ENCODE measurements at places on chromosomes 2 and 18. TPM values are rescaled to one million over a fixed set of nuclear protein-coding genes. Genes with fewer than 3 reads are reported as not detected.

- DNase-seq: no peak
Measured at GRCh38 chr2:1979569-1979968, 235.3 kb upstream of the PXDN start.

GRCh38 chr2:108199726-108200125, 40.0 kb upstream of the SULT1C3 start:
- DNase-seq: no peak

- peak; percentile 18 for DNase-seq
Measured at GRCh38 chr18:39799006-39799405, 2156.0 kb upstream of the PIK3C3 start.

GRCh38 chr2:226489775-226490541, 309.7 kb downstream of the IRS1 start:
- DNase-seq: no peak

- DNase-seq: no peak
Measured at GRCh38 chr2:16103614-16104314, 163.4 kb downstream of the MYCN start.

DNA sequence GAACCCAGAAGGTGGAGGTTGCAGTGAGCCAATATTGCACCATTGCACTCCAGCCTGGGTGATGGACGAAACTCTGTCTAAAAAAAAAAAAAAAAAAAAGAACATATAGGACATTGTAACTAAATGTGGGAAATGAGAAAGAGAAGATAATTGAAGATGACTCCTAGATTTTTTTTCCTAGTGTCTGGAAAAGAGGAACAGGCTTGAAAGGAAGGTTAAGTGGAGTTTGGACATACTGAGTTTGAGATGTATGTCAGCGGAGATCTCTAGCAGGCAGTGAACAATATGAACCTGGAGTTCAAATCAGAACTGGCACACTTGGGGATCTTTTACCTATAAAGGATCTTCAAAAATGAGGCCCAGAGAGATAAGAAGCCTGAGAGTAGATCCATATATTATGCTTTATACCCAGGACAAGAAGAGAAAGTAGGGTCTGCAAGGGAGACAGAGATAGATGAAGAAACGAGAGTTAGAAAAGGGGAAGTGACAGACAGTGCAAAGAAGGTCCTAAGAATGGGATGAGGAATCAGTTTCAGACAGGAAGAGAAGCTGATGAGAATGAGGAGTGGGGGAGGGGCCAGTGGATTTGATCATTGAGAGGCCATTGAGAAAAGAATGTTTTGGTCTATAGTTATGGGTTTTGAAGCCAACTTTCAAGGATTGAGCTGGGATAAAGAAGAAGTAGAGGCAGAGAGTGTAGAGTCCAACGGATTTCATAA, 46.9 kb upstream of the CD28 start:
- no peak for DNase-seq

GRCh38 chr18:7105268-7105667, 12.3 kb downstream of the LAMA1 start:
- no peak for DNase-seq

DNA sequence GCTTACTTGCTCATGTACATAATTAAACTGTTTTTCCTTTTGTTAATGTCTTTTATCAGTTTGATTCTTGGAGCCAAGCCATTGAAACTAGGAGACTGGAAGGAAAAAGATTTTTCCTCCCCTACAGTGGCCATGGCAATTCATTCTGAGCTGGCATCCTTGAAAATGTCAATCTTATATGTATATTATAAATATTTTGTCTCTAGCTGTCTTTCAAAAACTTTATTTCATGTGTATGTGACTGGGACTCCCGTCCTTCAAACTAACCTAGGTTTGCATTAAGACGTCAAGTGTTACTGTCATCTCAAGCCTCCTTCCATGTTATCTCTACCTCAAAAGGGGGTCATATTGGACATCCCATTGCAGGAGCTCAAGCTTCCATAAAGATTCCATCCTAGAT, 280.4 kb downstream of the HRH4 start:
- DNase-seq: no peak

- no peak for DNase-seq
Measured at GRCh38 chr18:51753365-51754057, 556.0 kb upstream of the MEX3C start.

- peak; percentile 12 for DNase-seq
Measured at GRCh38 chr18:31302991-31303390, 15.0 kb upstream of the DSG1 start.

GRCh38 chr2:84925336-84925723, 19.9 kb downstream of the TMSB10 start:
- no peak for DNase-seq

DNA sequence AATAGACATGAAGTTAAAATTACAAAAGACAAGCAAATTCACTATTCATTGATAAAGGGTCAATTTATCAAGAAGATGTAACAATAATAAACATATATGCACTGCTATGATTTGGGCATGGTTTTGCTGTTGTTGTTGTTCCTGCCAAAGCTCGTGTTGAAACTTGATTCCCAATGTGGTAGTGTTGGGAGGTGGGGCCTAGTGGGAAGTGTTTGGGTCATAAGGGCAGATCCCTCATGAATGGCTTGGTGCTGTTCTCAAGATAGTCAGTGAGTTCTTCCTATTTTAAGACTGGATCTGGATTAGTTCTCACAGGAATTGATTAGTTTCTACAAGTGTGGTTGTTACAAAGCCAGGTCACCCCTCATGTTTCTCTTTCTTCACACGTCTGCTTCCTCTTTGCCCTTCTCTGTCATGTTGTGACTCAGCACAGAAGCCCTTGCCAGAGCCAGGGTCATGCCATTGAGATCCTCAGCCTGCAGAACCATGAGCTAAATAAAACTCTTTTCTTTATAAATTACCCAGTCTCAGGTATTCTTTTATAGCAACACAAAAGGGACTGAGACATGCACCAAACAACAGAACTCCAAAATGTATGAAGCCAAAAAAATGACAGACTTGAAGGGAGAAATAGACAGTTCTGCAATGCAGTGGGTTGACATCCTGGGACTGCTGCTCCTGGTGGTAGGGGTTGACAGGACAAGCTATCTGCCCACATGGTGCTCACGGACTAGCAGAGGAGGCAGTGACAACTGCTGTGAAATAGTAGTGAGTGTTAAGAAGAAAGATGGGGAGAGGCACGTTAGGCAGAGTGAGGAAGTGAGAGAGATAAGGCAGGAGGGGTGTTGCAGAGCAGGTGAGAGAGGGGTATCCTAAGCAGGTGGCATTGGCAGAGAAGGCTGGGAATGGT, 18.6 kb upstream of the SKA1 start:
- no peak for DNase-seq

DNA sequence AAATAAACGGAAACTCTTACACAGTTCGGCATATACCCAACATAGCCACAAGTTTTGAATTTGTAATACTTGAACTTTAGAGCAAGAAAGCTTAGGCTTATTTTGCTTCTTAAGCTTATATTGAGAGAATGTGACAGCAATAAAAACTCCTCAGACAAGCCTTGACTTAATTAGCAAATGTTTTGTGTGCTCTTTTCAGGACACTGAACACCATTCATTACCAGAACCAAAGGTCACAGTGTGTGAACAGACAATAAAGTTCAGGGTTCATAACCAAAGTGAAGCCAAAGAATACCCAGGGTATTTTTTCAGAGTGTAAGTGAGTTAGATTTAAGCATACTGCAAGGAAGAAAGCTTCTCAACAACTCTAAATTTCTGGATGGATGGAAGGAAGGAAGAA, 605.8 kb downstream of the METTL4 start:
- no peak for DNase-seq

DNA sequence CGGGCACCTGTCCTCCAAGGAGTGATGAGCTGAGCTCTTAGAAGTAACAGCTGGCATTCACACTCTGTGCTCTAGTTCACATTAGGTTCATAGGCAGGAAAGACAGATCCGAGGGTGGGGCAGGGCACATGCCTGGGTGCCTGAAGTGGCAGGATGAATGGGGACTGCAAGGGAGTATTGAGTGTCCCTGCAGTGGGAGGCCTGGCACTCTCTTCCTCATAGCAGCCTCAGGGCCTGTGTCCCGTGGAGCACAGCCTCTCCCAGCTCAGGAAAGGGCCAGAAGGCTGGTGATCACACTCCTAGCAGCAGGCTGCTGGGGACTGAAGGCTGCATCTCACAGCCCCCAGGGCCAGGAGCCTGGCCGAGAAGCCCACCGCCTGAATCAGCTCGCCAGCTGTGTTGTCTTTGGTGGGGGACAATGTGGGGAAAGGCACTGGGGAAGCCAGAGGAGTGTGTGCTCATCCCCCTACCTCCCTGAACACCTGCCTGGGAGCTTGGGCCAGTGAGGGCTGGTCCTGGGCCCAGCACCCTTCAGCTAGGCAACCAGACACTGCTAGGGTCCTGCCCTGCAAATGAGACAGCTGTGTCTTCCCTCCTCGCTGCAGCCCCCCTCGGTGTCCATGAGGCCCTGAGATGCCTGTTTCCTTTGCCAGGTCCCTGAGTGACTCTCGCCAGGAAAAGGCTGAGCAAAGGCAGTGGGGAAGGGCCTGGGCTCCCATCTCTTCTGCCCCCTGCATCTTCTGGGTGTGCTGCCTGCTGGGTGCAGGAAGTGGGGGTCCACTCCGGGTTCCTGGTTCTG, 48.2 kb upstream of the HS6ST1 start:
- DNase-seq: no peak

- no peak for DNase-seq
Measured at GRCh38 chr18:4236940-4237663, 218.0 kb downstream of the DLGAP1 start.

- DNase-seq: no peak
Measured at GRCh38 chr2:226581004-226581403, 218.6 kb downstream of the IRS1 start.

DNA sequence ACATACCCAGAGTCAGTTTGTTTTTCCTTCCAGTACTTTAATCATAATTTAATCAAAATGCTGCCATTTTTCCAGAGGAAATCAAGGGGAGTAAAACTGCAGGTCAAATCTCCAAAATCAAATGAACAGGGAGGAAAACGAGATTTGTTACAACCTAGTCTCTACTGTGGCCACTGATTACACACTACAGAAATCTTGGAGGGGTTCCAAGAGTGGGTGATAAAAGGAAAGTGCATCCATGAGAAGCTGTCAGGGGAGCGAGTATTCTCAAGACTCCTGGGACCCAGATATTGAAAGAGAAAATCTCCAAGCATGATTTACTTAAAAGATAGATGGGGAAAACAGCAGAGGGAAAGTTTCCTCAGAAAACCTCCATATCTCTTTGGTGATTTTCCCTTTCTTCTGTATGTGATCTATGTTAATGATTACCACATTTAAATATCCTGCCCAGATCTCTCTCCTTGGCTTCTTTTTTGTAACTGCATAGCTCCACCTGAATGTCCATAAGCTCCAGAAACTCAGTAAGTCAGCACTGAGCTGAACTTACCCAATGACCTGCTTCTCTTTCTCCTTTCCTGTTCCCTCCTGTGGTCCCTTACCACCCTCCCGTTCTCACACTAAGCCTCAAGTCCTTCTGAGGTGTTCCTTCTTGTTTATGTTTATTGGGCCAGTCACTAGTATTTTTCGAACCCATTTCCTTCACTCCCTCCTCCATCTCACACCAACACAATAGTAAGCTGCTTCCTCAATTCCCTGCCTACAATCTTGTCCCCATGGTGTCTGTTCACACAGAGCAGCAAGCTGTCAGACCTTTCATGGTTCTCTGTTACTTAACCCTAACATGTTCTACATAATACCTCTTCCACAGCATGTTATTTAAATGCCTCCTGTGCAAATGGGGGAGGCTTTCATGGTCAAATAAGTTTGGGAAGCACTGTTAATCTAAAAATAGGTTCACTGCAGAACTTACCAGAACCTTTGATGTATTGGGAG, 73.9 kb upstream of the TWSG1 start:
- no peak for DNase-seq

- DNase-seq: no peak
Measured at GRCh38 chr2:155033652-155034051, 335.2 kb downstream of the KCNJ3 start.

DNA sequence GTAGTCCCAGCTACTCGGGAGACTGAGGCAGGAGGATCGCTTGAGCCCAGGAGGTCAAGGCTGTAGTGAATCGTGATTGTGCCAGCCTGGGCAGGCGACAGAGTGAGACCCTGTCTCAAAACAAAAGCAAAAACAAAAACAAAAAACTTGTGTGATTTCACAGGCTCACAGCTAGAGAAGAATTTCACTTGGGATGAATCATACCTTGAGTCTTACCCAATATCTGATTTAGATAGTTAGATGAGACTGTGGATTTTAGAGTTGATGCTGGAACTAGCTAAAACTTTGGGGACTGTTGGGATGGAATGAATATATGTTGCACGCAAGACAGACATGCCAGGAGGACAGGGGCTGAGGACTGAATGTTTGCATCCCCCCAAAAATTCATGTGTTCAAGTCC, 4.4 kb downstream of the ANKRD29 start:
- DNase-seq: no peak

SOCS6 gene
- total RNA-seq: 28.7 TPM

RTP5 gene
- total RNA-seq: not detected

LRRTM4 gene
- not detected for total RNA-seq

GPR39 gene
- total RNA-seq: not detected

TTC27 gene
- 17.3 TPM for total RNA-seq

All from dermis microvascular lymphatic vessel endothelial cell (primary cell).